H1 (cell line): ENCODE measurements at places on chromosomes 12 and 14. TPM values are rescaled to one million over a fixed set of nuclear protein-coding genes. Genes with fewer than 3 reads are reported as not detected.

DNA sequence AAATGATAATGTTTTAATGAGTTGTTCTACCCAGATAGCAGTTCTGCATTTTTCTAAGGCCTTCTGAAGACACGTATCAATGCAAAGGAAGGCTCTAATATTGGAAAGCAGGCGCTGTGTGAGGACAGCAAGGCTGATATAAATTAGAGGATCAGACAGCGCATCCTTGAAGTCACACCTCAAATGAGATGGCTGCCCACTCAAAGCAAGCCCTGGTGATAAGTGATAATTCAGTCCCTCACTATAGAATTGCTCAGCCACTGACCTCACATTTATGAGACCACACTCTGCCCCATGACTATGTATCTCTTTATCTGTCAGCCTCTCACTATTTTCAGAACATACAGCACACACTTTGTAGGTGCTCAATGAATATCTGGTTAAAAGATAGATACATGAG, 62.4 kb downstream of the ARMH4 start:
- no peak overlapping the region for H3K4me3 ChIP-seq
- no peaks in the 10 kb centered on the region for H3K4me1 ChIP-seq
- DNase-seq: no peak
- no peaks in the 10 kb centered on the region for H3K36me3 ChIP-seq

- H3K27ac ChIP-seq: no peak overlapping the region
- peaks cover 2% of the 10 kb centered on the region for H3K4me1 ChIP-seq
- peak; percentile 78 for DNase-seq
- H3K4me3 ChIP-seq: no peak overlapping the region
- H3K27me3 ChIP-seq: no peaks in the 10 kb centered on the region
- H3K36me3 ChIP-seq: no peaks in the 10 kb centered on the region
These were observed 1089.1 kb downstream of the SLC6A15 start for GRCh38 chr12:83823386-83824045.

- DNase-seq: no peak
- no peak overlapping the region for H3K4me3 ChIP-seq
- H3K36me3 ChIP-seq: no peaks in the 10 kb centered on the region
- no peaks in the 10 kb centered on the region; the same call in 1 of the 2 replicates for H3K4me1 ChIP-seq
- H3K27ac ChIP-seq: no peak overlapping the region
These were observed 113.8 kb downstream of the OTOGL start for GRCh38 chr12:80212938-80213645.

- H3K36me3 ChIP-seq: no peaks in the 10 kb centered on the region; the same call in 1 of the 2 replicates
- no peak for DNase-seq
- no peak overlapping the region for H3K27ac ChIP-seq
- H3K4me3 ChIP-seq: no peak overlapping the region
- peaks cover 17% of the 10 kb centered on the region for H3K4me1 ChIP-seq
These were observed 174.3 kb downstream of the FOXN3 start for GRCh38 chr14:89242652-89243279.

IQSEC3 gene
- total RNA-seq: 3.1 and 3.6 TPM in 2 replicates
